ENCODE measurements at places on chromosomes 5 and 9. TPM values are rescaled to one million over a fixed set of nuclear protein-coding genes. Genes with fewer than 3 reads are reported as not detected.

GRCh38 chr9:110640736-110641135 lies 27.9 kb upstream of the MUSK start:
- no peak for DNase-seq

The RNF208 gene
- polyA plus RNA-seq: 3.2 TPM

DNA sequence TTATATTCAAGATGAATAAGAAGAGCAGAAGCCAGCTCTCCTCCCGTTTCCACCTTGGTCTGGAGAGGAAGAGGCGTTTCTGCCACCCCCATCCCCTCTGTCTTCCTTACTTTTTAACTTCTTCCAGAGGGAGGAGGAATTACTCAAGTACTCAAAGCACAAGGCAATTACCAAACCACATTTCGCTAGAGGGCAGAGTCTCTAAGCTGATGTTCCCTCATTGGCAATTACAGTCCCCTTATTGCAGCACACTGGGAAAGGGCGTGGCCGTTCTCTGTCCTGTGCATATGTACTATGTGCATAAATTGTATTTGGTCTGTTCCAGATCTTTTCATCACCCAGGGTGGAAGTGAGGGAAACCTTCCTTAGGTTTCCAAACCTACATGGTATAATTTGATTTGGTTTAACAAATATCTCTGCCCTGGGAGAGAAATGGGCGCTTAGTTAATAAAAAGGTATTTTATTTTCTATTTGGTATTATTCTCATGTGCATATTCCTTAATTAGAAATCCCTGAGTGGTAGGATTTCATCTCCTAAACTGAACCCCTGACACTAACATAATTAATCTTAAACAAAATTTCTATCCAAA lies 29.8 kb upstream of the ALDOB start:
- no peak for DNase-seq

GRCh38 chr9:125534971-125535701 lies 171.9 kb downstream of the MAPKAP1 start:
- no peak for DNase-seq

DNA sequence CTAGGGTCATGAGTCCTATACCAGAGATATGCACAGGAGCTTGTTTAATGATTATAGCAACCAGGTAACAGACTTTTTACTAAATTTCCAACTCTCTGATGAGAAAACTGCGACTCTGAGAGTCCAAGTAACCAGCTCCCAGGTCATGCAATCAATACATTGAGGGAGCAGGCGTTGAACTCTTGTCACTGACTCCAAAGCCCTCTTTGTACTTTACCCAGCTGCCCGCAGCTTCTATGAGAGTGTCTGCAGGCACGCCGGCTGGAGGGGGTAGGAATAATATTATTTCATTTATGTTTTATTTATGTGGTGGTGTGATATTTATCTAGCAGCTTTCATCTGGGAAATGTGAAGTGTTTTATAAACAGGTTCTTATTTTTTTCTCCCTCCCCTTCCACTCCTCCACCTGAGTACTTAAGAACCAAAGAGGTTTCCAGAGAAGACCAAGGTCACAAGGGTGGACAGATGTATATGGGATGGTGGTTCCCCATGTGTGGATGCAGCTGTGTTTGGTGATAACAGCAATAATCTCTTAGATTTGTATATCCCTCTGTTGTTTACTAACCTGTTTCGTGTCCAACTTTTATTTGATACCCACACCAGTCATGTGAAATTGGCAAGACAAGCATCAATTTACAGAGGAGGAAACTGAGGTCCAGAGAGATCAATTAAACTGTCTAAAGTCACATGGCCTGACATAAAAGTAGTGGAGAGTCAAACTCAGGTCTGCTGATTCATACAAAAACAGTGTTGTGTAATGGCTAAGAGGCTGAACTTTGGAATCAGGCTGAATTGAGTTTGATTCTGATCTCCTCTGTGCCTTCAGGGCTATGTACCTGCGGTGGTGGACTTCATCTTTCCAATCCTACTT lies 140.2 kb upstream of the TRIM32 start:
- DNase-seq: no peak

DNA sequence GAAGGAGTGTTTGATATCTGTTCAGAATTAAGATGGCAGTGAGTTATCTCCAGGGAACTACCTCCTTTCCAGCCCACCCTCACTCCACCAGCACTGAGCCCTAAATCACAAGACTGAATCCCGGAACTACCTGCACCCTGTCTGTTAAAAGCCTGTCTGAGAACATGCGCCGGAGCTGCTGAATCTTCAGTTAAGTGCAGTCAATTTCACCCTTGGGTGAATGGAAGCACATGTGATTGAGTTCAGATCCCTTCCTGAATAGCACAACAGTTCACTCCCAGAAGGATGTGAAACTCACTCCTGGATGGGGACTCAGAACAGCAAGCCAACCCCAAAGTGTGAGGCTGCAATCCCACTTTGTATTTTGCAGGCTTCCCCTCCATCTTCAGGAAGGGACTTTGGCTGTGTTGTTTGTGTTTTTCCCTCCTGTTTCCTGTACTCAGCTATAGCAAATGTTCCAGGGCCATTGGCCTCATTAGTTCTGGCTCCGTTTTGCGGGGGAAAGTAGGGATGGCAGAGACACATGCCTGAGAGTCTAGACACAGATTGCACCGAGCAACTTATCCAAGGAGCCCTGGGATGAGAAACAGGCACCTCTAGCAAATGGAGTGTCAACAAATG lies 43.4 kb downstream of the DPYSL3 start:
- DNase-seq: no peak

DNA sequence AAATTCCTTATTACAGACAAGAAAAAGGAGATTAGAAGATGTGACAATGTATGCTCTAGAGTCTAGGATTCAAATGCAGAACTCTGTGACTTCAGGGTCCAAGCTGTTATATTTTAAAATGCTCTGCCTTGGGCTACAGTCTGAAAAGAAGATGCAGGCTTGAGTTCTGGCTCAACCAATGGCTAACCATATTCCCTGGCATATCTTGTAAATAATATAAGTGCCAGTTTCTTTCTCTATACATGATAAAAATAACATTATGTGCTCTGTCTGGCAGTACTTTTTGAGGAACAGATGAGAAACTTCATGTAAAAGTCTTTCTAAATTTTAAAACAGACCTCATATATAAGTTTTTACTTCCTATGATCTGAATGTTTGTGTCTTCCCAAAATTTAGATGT lies 926.5 kb upstream of the CDH6 start:
- DNase-seq: no peak

The ANKH gene
- polyA plus RNA-seq: 18.9 TPM

- no peak for DNase-seq
Measured at GRCh38 chr5:14168144-14168792, 25.1 kb downstream of the TRIO start.

- DNase-seq: no peak
Measured at GRCh38 chr9:70784456-70784855, 337.0 kb downstream of the TRPM3 start.

The SPINK13 gene
- polyA plus RNA-seq: 0.40 TPM

DNA sequence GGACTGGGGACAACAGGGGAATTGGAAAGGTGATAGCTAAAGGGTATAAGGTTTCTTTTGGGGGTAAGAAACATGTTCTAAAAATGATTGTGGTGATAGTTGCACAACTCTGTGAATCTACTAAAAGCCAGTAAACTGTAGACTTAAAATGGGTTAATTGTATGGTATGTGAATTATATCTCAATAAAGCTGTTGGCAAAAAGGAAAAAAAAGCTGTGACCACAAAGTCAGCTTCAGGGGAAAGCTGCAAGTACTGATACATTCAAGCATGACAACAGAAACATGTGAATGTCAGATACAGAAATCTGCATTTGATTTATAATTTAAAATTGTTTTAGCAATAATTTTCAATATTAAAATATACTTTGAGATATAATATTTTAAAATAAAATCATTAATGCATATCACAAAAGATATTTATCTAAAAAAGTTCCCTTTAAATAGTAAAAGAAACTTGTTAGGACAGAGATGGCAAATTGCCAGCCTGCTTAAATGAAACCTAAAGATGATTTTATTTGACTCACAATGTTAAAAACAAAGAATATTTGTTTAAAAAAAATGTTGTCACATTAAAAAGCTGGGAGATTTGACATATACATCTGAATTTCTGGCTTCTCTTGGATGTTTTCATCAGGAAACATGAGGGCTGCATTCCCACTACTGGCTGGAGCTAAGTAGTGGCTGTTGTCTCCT lies 66.0 kb downstream of the TBCA start:
- no peak for DNase-seq

DNA sequence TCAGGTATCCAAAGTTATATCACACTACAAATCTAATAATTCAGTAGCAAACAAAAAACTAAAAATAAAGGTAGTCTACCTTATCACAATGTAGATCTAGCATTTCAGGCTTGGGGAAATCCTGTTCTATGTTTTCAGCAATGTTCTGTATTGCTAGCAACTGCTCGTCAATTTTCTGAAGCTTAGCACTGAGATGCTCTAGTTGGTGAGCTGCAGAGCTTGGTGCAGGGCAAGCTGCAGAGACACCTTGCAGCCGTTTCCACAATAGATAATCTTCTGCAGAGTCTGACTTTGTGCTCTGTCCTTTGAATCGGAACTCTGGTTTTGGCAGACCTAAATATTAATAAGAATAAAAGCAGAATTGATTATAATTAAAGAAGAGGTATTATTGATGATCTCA lies 95.5 kb downstream of the CPLANE1 start:
- DNase-seq: no peak

DNA sequence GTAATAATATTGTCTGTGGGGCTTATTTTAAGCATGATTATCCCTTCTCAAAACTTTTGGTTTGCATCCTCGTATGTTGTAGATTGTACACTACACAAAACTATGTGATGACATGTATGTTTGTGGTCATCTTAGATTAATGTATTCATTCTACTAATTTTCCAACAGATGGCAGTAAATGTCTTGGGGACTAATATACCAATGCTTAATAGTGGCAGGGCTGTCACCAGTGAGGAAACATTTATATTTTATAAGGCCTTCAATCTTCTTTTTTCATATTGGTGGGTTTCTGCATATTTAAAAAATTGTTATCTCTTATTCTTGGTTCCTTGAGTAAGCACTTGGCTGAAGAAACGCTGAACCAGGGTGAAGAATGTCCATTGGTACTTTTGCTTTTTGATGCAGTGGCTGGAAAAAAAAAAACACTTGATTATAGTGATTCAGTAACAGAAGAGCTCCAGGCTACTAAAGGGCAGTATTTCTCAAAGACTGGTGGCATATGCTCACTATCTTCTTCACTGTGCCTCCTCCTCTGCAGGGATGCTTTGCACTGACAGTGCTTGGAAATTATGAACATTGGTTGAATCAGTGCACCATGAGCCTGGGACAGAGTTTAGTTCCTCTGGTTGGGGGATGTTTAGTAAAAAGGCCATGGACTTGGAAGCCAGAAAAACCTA lies 530.3 kb downstream of the RASEF start:
- DNase-seq: no peak

DNA sequence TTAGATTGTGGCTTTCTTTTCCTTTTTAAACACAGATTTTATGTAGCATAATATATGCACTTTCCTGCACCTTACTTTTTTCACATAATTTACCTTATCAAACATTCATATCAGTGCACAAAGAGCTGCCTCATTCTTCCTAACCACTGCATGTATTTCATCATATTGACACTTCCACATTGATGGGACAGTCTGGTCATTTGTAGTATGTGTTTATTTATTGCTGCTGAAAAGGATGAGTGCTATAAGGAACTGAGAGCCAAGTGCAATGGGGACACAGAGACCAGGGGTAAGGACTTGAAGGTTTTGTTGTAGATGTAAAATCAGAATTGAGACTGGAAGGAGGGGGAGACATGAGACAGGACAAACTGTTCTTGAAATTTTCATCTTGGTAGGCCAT lies 193.8 kb downstream of the SMARCA2 start:
- no peak for DNase-seq

The CER1 gene
- 0.98 TPM for polyA plus RNA-seq

The ACSL6 gene
- 1.7 TPM for polyA plus RNA-seq

DNA sequence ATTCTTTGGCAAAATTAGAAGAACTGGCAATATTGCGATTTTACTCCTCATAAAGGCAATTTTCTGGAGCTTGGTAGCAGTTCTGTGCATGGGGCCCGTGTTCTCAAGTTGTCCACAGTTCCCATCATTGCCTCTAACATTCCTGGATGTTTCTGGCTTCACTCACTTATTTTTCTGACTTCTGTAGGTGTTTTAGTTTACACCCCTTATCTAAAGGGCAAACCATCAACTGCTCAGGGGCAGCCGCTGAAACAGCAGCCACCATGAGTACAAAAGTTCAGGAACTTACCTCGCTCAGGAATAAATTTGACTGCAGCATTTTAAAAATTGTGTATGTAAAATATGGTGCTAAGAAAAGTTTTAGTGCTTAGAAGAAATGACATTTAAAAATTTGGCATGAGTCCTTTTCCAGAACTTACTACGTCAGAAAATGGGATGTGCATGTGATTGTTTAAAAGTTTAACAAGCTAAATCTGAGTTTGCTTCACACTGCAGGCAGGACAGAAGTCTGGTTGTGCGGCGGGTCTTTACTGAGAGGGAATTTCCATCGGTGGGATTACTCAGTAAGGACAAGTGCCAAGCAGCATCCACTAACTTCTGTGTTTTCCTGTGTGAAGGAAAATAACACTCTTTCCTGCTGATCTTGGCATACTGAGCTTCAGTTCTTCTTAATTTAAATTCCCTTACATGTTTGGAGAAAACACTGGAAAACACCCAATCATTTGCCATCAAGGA lies 261.7 kb downstream of the MAT2B start:
- no peak for DNase-seq

The FKTN gene
- 29.2 TPM for polyA plus RNA-seq

The PCDHA5 gene
- polyA plus RNA-seq: 0.11 TPM

GRCh38 chr9:15553528-15553898 lies 670 bp downstream of the CCDC171 start:
- DNase-seq: no peak

DNA sequence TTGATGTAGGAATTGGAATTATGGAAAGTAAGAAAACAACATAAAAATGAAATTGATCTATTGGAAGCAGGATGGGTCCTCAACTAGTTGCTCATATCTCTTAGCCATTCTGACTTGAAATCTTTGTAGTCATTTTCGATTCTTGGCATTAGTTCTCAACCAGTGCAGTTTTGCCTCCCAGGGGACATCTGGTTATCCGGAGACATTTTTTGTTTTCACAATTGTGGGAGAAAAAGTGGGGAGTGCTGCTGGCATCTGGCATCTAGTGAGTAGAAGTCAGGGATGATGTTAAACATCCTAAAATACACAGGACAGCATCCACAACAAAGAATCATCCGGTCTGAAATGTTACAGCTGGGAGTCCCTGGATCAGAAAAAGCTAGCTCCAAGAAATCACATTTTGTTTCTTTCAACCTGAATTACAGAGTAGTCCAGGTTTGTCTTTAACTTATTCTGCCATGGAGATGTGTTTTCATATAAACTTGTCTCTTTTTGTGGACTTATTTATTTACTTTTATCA lies 74.9 kb downstream of the FBXL7 start:
- no peak for DNase-seq

The RHOBTB3 gene
- 82.4 TPM for polyA plus RNA-seq

- no peak for DNase-seq
Measured at GRCh38 chr9:21972361-21972760, 21.8 kb downstream of the CDKN2A start.

Measured in left renal pelvis (tissue), 4 donors.